ENCODE measurements at places on chromosomes 6 and 20. TPM values are rescaled to one million over a fixed set of nuclear protein-coding genes. Genes with fewer than 3 reads are reported as not detected.

The GNMT gene
- total RNA-seq = 0.60 TPM

The BPI gene
- not detected for total RNA-seq

The SPATA25 gene
- 0.59 TPM for total RNA-seq

The SCRT2 gene
- total RNA-seq = not detected

- H3K4me1 ChIP-seq = peaks cover 62% of the 10 kb centered on the region
- H3K36me3 ChIP-seq = peaks cover 55% of the 10 kb centered on the region
- H3K27me3 ChIP-seq = no peaks in the 10 kb centered on the region
- H3K27ac ChIP-seq = peak overlapping the region; percentile 98
- peak overlapping the region; percentile 87 for H3K4me3 ChIP-seq
Observed at GRCh38 chr20:50561379-50562078, 51.3 kb downstream of the PTPN1 start.

GRCh38 chr6:125534430-125535263, 214.8 kb upstream of the HEY2 start:
- H3K4me1 ChIP-seq = peaks cover 6% of the 10 kb centered on the region
- no peak overlapping the region for H3K27ac ChIP-seq
- H3K36me3 ChIP-seq = no peaks in the 10 kb centered on the region
- no peak overlapping the region for H3K4me3 ChIP-seq

DNA sequence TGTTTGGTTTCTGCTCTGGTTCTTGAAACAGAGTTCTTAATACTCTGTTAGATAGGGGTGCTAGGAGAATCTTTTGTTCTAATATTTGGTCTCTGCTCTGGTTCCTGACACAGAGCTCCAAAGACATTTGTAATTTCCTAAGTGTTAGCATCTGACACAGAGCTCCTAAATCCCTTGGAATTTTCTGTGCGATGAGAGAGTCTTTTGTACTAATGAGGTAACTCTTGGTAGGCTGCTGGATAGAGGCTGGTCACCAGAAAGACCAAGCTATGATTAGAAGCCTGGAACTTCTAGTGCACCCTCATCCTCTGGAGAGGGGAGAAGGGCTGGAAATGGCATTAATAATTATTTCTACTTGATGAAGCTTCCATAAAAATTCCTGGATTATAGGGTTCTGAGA, 7.7 kb upstream of the CD109 start:
- peaks cover 35% of the 10 kb centered on the region for H3K27me3 ChIP-seq
- H3K27ac ChIP-seq = no peak overlapping the region
- no peak for DNase-seq
- peaks cover 12% of the 10 kb centered on the region for H3K4me1 ChIP-seq
- H3K36me3 ChIP-seq = peaks cover 3% of the 10 kb centered on the region
- H3K4me3 ChIP-seq = no peak overlapping the region

- DNase-seq = no peak
- H3K27ac ChIP-seq = no peak overlapping the region
- no peak overlapping the region for H3K4me3 ChIP-seq
- no peaks in the 10 kb centered on the region for H3K36me3 ChIP-seq
- peaks cover 2% of the 10 kb centered on the region for H3K27me3 ChIP-seq
- no peaks in the 10 kb centered on the region for H3K4me1 ChIP-seq
Observed at GRCh38 chr6:139927742-139928305, 553.4 kb upstream of the CITED2 start.

GRCh38 chr6:141598487-141598886, 534.2 kb upstream of the GJE1 start:
- H3K27ac ChIP-seq = no peak overlapping the region
- H3K27me3 ChIP-seq = no peaks in the 10 kb centered on the region
- DNase-seq = no peak
- H3K4me1 ChIP-seq = no peaks in the 10 kb centered on the region

DNA sequence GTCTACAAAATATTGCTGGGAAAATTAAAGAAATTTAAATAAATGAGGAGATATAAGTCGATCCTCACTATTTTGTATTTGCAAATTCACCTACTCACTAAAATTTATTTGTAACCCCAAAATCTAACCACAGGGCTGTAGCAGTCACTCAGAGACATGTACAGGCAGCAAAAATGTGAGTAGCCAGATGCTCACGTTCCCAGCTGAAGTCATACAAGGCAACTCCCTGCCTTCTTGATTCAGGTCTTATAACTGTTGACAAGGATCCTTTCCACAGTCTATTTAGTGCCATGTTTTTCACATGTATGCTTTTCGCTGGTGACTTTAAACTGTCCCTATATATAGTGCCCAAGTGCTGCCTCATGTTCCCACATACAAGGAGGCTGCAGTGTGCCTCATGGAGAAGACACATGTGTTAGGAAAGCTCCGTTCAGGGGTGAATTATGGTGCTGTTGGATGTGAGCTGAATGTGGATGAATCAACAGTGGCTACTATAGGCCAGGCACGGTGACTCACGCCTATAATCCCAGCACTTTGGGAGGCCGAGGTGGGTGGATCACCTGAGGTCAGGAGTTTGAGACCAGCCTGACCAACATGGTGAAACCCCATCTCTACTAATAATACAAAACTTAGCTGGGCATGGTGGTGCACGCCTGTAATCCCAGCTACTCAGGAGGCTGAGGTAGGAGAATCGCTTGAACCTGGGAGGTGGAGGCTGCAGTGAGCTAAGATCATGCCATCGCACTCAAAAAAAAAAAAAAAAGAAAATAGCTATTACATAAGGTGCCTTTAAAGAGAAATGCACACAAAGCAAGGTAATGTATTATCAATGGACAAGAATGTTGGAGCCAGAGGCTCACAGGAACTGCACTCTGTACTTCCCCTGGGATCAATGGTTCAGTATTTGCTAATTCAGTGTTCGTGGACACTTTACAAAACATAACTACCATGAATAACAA, 55.3 kb downstream of the STK35 start:
- H3K4me1 ChIP-seq = no peaks in the 10 kb centered on the region
- H3K27ac ChIP-seq = no peak overlapping the region
- H3K4me3 ChIP-seq = no peak overlapping the region
- no peaks in the 10 kb centered on the region for H3K27me3 ChIP-seq

DNA sequence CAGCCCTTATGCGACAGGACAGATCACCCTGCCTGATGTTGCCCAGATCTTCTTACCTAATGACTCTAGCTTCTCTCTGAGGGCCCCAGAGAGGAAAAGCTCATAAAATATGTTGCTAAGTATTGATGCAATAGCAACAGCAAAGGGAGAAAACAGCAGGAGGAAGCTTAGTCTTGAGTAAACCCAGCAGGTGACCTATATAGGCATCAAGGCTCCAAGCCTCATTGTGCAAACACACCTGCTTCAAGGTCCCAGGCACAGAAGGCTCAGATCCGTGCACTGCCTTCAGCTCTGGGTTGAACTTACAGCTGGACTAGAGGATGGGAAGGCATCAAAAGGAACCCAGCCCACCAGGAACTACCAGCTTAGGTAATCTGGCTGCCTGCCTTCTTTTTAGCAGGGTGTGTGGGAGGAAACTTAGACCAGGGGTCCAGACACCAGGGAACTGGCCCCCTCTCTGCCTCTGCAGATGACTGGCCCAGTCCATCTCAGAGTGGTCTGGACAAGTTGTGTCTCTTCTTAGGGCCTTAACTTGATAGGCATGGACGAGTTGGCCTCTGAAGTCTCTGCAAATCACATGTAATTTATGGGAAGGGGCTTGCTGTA, 34.4 kb downstream of the TGM3 start:
- no peak overlapping the region for H3K4me3 ChIP-seq
- no peaks in the 10 kb centered on the region for H3K4me1 ChIP-seq
- no peak for DNase-seq
- peaks cover 2% of the 10 kb centered on the region for H3K27me3 ChIP-seq
- H3K36me3 ChIP-seq = no peaks in the 10 kb centered on the region

GRCh38 chr20:41408986-41409385, 42.4 kb upstream of the EMILIN3 start:
- H3K4me3 ChIP-seq = peak overlapping the region; percentile 22
- no peak overlapping the region for H3K27ac ChIP-seq
- DNase-seq = no peak
- no peaks in the 10 kb centered on the region for H3K27me3 ChIP-seq
- peaks cover 32% of the 10 kb centered on the region for H3K36me3 ChIP-seq
- peaks cover 46% of the 10 kb centered on the region for H3K4me1 ChIP-seq

DNA sequence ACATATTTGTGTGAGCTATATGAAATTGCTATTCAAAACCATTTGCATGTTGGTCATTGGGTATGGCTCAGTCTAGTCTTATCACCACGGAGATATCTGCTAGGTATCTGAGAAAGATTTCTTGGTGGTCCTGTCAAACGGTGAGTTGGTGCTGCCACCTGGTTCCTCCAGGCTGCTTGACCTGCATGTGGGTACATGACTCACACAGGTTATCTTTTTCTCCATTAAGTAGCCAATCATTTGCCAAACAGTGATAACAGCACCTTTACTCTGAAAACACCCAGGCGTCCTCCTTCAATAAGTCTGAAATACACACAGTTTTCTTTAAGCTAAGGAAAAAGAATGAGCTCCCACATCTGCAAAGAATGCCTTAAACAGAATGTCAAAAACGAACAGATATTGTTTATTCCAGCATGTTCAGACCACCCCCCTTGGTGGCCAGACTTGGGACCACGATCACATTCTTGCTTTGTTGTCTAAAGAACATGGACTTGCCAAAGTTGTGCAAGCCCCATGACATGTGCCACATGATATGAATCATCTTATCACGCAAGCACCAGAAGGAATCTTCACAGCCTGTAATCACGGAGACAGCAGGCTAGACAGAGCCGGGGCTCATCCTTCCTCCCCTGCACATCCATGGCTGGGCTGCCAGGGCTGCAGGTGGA, 200.7 kb upstream of the THBS2 start:
- no peak overlapping the region for H3K27ac ChIP-seq
- DNase-seq = no peak
- no peak overlapping the region for H3K4me3 ChIP-seq
- H3K4me1 ChIP-seq = no peaks in the 10 kb centered on the region

DNA sequence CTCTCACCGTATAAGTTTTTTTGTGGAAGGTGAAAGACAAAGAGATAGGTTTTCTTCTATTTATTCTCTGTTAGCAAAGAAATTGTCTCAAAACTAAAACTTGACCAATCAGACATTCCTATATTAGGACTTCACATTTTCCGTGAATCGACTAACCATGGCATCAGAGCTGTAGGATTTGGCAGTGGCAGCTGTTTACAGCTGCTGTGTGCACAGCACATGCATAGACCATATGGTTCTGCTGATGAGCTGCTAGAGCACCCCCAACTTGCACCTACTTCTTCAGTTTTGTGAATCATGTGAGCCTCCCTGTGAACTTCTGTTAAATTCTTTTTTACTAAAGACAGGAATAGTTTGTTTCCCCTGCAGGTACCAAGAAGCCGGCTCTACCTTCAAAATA, 157.9 kb downstream of the RFX6 start:
- H3K4me3 ChIP-seq = no peak overlapping the region
- no peaks in the 10 kb centered on the region for H3K27me3 ChIP-seq
- no peaks in the 10 kb centered on the region for H3K4me1 ChIP-seq
- no peak for DNase-seq

DNA sequence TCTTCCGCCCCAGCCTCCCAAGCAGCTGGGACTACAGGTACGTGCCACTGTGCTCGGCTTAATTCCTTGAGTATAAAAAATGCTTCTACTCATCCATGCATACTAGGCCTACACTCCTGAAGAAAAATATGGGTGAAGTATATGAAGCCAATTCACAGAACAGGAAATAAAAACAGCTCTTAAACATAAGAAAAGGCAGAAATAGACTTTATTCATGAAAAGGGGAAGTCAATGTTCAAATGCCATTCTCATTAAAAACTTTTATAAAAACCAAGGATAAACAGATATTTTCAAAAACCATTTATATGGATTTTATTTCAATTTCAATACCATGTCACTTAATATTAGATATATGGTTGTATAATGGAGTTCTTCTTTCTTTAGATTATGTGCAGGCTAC, 18.3 kb downstream of the SERPINB9 start:
- H3K27ac ChIP-seq = no peak overlapping the region
- no peak for DNase-seq
- H3K27me3 ChIP-seq = no peaks in the 10 kb centered on the region
- H3K4me1 ChIP-seq = peaks cover 56% of the 10 kb centered on the region
- peaks cover 48% of the 10 kb centered on the region for H3K36me3 ChIP-seq
- no peak overlapping the region for H3K4me3 ChIP-seq

- no peak overlapping the region for H3K27ac ChIP-seq
- H3K4me3 ChIP-seq = no peak overlapping the region
- peaks cover 11% of the 10 kb centered on the region for H3K27me3 ChIP-seq
- no peak for DNase-seq
Observed at GRCh38 chr6:132413499-132413802, 12.2 kb upstream of the MOXD1 start.

DNA sequence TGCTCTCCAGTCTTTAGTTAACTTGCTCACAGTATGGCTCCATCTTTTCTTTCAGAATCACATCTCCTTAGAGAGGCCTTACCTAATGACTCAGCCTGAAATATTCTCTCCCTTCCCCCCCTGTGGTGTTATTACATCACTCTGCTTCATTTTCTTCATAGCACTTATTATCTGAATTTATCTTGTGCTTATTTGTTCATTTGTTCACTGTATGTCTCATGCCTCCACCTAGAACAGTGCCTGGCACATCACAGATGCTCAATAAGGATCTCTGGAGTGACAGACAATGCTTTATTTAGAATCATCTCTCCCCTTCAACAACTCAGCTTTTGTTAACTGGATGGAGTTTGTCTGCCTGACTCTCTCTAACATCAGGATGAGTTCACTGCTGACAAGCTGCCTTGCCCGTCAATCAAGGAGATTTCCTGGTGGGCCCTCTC, 96.6 kb upstream of the MAN1A1 start:
- peak overlapping the region; percentile 6 for H3K27ac ChIP-seq
- no peak overlapping the region for H3K4me3 ChIP-seq
- peaks cover 10% of the 10 kb centered on the region for H3K36me3 ChIP-seq
- peaks cover 6% of the 10 kb centered on the region for H3K27me3 ChIP-seq
- H3K4me1 ChIP-seq = peaks cover 55% of the 10 kb centered on the region

DNA sequence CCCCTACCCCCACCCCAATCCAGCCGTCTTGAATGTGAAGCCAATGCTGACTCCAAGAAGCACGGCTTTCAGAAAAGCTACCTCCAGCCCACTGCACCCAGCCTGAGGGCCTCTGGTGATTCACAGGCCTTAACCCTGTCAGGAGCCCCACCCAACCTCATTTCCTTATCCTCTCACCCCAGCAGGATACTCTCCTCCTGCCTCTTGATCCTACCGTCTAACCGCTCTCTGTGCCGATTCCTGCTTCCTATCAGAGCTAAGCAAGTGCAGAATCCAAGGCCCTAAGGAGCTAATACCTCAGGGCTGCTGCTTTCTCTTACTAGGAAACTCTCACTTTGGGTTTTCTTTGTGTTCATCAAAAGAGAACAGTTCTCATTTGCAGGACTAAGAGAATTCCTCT, 47.2 kb downstream of the TRERF1 start:
- DNase-seq = no peak
- peaks cover 37% of the 10 kb centered on the region for H3K36me3 ChIP-seq
- peaks cover 80% of the 10 kb centered on the region for H3K4me1 ChIP-seq
- peak overlapping the region; percentile 95 for H3K27ac ChIP-seq

- no peak for DNase-seq
- H3K4me1 ChIP-seq = no peaks in the 10 kb centered on the region
- no peak overlapping the region for H3K4me3 ChIP-seq
Observed at GRCh38 chr6:42066156-42066675, 15.9 kb downstream of the TAF8 start.

GRCh38 chr6:40733770-40734396, 146.7 kb upstream of the LRFN2 start:
- H3K4me1 ChIP-seq = no peaks in the 10 kb centered on the region
- no peak for DNase-seq
- peaks cover 24% of the 10 kb centered on the region for H3K27me3 ChIP-seq
- H3K4me3 ChIP-seq = no peak overlapping the region

- DNase-seq = no peak
- peaks cover 5% of the 10 kb centered on the region for H3K27me3 ChIP-seq
- H3K36me3 ChIP-seq = peaks cover 32% of the 10 kb centered on the region
- peak overlapping the region; percentile 76 for H3K27ac ChIP-seq
- peak overlapping the region; percentile 49 for H3K4me3 ChIP-seq
Observed at GRCh38 chr6:159972506-159973268, 3.8 kb downstream of the IGF2R start.
